ENCODE measurements at places on chromosomes 6 and 20.

DNA sequence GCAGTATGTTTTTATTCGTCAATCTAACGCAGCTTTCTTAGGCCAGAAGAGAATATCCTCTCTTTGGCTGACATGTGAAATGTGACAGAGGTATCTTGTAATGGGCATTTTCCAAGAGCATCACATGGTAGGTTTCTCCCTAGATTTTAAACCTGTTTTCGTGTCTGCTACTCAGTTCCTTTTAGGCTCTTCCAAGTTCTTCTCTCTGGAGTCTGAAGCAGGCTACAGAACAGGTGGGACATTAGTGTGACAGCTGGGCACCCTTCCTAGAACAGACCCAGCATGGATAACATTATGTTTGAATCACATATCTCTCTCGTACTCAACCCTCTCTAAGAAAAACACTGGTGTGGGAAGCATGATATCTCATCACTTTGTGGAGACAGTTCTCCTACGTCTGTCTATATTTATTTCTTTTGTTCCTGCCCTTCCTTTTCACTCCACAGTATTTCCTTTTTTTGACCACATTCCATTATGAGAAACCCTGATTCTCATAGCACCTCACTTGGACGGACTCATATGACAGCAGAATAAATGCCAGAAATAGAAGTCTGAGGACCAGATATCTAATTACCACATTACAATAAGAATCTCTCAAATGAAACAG lies 263.4 kb downstream of the NKAIN2 start:
- no peak for DNase-seq

DNA sequence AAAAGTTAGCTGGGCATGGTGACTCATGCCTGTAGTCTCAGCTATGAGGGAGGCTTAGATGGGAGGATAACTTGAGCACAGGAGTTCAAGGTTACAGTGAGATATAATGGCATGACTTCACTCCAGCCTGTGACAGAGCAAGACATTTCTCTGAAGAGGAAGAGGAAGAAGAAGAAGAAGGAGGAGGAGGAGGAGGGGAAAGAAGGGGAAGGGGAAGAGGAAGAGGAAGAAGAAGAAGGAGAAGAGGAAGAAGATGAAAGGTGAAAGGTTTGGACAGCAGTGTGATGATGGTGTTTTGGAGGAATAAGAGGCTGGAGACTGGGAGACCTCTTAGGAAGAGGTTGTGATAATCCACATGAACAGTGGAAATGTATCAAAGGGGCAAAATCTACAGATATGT lies 410.7 kb upstream of the JAG1 start:
- DNase-seq, result no peak

- no peak for DNase-seq
Measured at GRCh38 chr20:44075191-44075949, 111.6 kb downstream of the JPH2 start.

DNA sequence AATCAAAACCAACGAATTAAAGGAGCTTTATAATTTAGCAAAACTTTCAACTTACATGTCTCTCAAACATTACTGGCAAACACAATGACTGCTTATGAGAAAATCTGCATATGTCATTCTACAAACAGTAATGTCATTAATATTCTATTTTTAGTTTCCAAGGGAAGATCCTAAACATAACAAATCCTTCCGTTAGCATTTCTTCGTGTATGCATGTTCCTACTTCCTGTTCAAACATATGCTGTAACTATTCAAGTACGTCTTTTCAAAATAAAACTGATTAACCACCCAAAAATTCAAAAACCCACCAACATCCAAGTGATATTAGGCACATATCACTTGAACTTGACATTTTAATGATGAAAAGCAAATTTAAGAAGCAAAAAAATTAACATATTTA lies 131.3 kb downstream of the HACE1 start:
- peak; percentile 53 for DNase-seq

DNA sequence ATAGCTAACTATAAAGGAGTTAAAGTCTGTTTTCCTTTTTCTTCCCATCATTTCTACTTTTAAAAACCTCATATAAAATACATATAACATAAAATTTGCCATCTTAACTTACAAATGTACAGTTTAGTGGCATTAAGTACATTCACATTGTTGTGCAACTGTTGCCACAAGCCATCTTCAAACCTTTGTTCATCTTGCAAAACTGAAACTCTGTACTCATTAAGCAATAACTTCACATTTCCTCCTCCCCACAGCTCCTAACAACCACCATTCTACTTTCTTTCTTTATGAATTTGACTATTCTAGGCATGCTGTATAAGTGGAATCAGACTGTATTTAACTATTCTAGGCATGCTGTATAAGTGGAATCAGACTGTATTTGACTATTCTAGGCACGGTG lies 4.5 kb downstream of the CCDC170 start:
- peak; percentile 52 for DNase-seq
